ENCODE measurements at places on chromosomes 7 and 10.

DNA sequence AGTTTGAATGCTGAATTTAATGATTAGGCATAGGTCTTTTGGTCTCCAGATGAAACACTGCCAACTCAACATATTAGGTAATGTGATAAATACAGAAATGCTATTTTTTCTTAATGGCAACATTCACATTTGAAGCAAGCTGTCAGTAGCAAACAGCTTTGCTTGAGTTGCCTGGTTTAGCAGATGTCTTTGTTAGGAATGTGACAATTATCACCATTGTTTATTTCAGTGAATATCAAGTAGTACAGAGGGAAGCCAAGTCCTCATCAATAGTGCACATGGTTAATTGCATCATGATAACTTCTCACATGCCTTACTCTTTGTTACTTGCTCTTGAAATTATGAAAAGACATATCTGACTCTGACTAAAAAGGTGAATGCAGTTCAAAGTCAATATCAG, 23.7 kb upstream of the SEPTIN7 start:
- no peak for DNase-seq

DNA sequence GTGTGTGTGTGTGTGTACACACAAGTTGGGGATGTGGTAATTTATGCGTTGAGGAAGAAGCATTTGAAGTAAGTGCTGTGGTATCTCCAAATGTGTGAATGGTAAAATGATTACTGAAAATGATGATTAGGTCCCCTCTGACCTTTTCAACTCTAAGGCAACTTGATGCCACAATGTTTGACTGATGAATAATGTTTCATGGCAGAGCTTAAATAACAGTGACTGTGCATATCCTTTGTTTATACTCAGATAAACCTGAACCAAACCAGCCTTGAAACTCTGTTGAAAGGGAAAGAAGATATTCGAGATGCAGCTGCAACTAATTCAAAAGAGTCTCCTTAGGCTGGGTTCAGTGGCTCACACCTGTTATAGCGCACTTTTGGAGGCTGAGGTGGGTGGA, 64.8 kb upstream of the YAE1 start:
- no peak for DNase-seq

DNA sequence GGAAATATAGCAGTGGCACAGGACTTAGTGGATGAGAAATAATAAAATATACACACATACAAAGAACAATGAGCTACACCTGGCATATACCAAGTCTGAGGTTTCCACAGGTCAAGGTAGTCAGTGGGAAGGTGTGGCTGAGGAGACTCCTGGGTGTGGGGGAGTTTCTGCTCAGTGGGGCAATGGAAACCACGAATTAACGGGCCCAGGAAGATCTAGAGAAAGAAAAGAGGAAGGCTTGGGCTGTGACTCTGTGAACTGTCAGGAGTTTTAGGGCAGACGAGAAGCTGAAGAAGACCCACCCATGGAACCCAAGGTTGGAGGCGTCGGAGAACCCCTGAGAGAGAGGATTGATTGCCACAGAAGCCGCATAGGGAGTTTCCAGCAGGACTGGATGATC, 196.5 kb downstream of the HERPUD2 start:
- no peak for DNase-seq

GRCh38 chr10:25604591-25604990, 329.4 kb upstream of the MYO3A start:
- no peak for DNase-seq

DNA sequence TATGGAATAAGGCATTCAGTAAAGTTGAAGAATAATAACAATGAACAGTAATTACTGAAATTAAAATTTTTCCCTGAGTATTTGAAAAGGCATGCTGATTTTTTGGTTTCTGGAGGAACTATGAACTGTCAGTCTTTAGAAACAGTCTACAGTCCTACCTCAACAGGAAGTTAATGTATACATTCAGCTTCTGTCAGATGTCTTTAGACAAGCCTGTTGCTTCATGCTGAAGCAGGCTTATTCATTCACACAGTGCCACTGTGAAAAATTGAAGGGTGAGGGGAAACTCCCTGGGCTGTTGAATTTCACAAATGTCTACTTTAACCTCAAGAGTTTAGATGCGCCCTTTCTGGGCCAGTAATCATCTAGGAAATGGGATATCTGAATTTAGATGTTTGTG, 3.5 kb downstream of the NRF1 start:
- DNase-seq, result no peak

DNA sequence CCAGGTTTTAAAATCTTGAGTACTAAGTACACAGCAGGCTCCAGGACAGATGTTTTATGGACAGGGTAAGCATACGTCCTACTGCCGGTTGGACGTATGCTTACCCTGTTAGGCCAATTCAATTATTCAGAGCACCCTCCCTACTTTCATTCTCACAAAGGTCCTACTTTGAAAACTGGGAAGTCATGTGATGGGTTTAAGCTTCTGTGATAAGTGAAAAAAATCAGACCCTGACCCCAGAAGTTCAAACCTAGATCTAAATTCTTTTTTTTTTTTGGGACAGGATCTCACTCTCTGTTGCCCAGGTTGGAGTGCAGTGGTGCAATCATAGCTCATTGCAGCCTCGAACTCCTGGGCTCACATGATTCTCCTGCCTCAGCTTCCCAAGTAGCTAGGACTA, 55.2 kb downstream of the HIPK2 start:
- DNase-seq, result no peak

GRCh38 chr10:123868038-123869019, 23.3 kb downstream of the CPXM2 start:
- DNase-seq, result no peak

DNA sequence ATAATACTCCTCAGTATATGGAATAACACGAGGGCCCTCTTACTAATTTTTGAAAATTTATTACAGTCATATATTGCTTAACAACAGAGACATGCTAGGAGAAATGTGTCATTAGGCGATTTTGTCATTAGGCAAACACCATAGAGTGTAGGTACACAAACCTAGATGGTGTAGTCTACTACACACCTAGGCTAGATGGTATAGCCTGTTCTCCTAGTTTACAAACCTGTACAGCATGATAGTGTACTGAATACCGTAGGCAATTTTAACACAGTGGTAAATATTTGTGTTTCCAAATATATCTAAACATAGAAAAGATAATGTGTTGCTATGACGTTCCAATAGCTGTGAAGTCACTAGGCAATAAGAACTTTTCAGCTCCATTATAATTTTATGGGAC, 12.8 kb downstream of the OR2F1 start:
- DNase-seq, result no peak

GRCh38 chr10:86419101-86419500, 52.5 kb upstream of the GRID1 start:
- no peak for DNase-seq

DNA sequence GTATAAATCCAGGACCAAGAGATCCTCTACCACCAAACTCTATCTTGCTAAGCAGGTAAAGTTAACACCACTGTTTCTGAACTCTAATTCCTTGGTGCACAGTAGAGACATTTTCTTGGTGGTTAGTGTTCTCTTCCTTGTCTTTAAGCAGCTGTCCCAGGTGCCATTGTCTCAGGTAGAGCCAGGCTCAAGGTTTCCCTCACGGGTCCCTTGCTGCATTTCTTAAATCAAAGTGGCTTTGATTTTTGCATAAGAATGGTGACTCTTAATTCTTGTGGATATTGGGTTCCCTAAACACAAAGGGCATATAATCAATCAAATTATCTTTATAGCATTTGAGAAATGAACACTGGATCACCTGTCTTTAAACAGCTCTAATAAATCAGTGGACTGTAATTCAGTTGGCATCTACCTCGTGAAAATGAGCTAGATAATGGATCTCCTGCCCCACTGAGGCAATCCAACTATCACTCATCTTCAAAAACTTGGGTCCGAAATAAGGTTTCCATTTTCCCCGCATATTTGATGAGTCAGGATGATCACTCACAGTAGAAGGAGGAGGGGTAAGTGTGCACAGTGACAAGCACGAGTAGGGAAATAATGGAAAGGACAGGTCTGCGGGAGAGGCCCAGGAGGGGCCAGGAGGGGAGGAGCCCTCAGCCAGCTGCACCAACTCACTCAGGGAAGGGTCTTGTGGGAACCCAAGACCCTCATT, 2.4 kb downstream of the ABCC2 start:
- DNase-seq, result no peak

GRCh38 chr7:147678943-147679342, 911.6 kb upstream of the C7orf33 start:
- DNase-seq, result no peak

GRCh38 chr10:99045671-99046070, 190.0 kb downstream of the HPSE2 start:
- no peak for DNase-seq

DNA sequence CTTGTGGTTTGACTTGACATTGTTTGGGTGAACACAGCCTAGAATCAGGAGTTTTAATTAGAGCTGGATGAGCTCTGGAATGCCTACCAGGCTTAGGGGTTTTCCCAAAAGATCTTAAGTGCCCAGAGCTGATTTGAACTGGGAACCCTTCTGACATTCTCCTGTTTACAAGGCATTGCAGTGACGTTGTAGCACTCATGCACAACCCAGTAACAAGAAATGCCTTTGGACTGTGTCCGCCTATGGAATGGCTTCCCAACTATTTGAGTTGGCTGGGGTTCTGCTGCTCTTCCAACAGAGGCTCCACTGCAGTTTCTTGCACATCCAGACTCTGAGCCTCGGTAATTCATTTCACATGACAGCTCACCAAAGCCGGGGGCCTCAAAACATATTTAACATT, 76.7 kb upstream of the MKX start:
- peak; percentile 53 for DNase-seq

GRCh38 chr10:120719333-120719732, 131.8 kb upstream of the WDR11 start:
- DNase-seq, result no peak

GRCh38 chr7:156470399-156471320, 169.9 kb upstream of the RNF32 start:
- no peak for DNase-seq

DNA sequence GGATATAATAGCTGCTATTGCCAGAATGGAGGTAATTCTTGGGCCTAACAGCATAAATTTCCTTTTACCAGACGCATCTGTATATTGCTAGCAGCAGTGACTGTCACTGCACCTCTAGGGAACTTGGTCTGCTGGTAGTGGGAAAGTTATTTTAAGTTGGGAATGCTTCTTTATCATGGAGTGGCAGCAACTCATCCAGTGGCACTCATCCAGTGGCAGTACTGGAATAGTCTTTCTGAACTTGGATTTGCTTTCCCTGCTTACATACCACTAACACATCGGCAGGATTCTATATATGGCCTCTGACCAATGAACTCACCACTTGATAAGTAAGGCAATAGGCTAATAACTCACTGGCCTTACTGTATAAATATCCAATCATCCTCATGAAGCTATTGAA, 22.0 kb upstream of the ICA1 start:
- DNase-seq, result no peak

DNA sequence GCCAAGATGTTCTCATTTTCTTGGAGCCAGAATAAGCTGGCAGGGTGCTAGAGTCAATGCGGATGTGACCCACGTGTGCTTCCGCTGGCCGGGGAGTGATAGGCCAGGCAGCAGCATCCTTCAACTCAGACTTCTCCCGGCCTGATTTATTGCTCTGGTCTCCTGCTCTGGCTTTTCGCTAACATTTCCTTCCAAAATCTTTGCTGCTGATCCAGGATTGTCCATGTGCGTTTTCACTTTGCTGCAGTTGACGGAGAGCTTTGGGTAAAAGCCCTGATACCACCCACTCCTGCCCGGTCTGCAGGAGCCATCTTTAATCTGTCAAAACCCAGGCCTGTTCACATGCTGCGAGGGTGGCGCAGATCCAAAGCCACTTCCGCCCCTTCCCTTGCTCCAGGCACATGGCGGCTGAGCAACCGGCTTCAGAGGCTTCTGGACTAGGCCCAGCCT, 106.8 kb downstream of the CYP26A1 start:
- no peak for DNase-seq

GRCh38 chr7:107867858-107868466, 23.0 kb upstream of the DLD start:
- no peak for DNase-seq

GRCh38 chr10:7788639-7789286, 786 bp downstream of the ATP5F1C start:
- DNase-seq, result no peak

GRCh38 chr10:128125944-128126764, at the start of gene MKI67:
TSS of gene MKI67 (minus strand) at chr10:128126423. CDS start at chr10:128125667, 756 bp downstream.
- peak; percentile 76 for DNase-seq

GRCh38 chr10:47248386-47249090, 51.5 kb upstream of the GDF10 start:
- no peak for DNase-seq

- no peak for DNase-seq
Observed at GRCh38 chr7:13952921-13953320, 36.5 kb downstream of the ETV1 start.

GRCh38 chr10:49184642-49185111, 3.5 kb downstream of the TMEM273 start:
- no peak for DNase-seq

GRCh38 chr7:123658023-123658422, 2.4 kb downstream of the LMOD2 start:
- DNase-seq, result no peak

- DNase-seq, result no peak
Observed at GRCh38 chr7:48424731-48425130, 253.5 kb downstream of the ABCA13 start.

- no peak for DNase-seq
Observed at GRCh38 chr10:22518167-22518724, 172.9 kb downstream of the SPAG6 start.

DNA sequence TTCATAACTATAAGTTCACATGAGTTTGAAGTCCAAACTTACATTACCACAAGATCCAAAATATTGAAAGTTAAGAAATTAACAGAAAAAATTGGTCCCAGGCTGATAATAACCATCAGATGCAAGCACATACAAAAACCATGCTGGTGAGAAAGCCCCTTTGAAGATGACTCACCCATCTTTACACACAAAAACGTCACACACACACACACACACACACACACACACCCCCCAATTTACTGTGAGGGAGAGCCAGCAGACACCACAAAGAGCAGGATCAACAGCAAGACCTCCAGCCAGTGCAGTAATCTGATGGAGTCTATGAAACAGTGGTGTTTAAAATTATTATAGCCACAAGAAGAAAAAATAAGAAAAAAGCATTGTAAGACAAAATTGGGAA, 50.1 kb upstream of the DRGX start:
- no peak for DNase-seq

- no peak for DNase-seq
Observed at GRCh38 chr7:149004405-149005370, 23.6 kb downstream of the PDIA4 start.
